ENCODE measurements at places on chromosomes 4 and X. TPM values are rescaled to one million over a fixed set of nuclear protein-coding genes. Genes with fewer than 3 reads are reported as not detected.

KDM6A gene
- 12.8 TPM for total RNA-seq

MAGEA3 gene
- total RNA-seq, result not detected

PHKA1 gene
- 1.9 TPM for total RNA-seq

FHDC1 gene
- under 0.01 TPM for total RNA-seq

SMIM43 gene
- total RNA-seq, result 0.65 TPM

MAMLD1 gene
- 1.5 TPM for total RNA-seq

SGMS2 gene
- total RNA-seq, result 80.5 TPM

Measured in bladder microvascular endothelial cell (primary cell).